ENCODE measurements at places on chromosomes 7 and 10.

DNA sequence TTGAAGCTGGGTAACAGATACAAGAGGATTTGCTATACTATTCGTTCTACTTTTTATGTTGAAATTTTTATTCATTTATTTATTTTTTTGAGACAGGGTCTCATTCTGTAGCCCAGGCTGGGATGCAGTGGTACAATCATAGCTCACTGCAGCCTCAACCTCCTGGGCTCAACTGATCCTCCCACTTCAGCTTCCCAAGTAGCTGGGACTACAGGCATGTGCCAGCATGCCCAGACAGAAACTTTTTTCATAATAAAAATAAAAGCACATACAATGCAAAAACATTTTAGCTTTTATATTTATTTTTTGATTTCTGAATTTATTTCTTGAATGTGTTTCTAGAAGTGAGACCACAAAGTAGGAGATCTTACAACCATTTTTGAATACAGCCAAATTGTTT is 71.2 kb downstream of the FANK1 start:
- DNase-seq: no peak

DNA sequence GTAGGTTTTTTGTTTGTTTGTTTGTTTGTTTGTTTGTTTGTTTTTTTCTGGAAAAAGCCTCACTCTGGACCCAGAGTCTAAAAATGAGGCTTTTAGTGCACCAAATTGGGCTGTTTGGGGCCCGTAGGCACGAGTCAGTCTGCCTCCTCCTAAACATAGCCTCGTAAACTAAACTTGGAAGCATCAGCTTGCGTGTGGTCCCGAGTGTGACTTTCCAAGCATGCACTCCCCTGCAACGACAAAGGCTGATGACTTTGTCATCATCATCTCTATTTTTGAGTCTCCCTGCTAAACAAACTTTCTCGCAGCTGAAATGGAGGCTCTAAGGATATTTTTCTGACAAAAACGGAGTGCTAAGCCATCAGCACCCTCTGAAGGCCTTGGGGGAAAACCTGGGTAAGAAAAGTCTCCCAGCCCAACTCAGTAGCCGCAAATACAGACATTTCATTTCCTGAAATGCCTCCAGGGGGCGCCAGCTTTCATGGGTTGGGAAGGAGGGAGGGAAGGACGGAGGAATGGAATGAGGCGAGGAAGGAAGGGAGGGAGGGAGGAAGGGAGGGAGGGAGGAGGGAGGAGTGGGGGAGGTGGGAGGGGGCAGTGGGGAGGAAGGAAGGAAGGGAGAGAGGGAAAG is 245.9 kb downstream of the KCNMA1 start:
- no peak for DNase-seq

- DNase-seq: no peak
Observed at GRCh38 chr10:126021833-126022500, 125.6 kb downstream of the FANK1 start.

- no peak for DNase-seq
Observed at GRCh38 chr10:122845783-122846332, at the start of gene CUZD1. Gene CUZD1, minus strand, starts transcription at chr10:122845857. Its CDS starts 14 bp downstream, at chr10:122845843.

DNA sequence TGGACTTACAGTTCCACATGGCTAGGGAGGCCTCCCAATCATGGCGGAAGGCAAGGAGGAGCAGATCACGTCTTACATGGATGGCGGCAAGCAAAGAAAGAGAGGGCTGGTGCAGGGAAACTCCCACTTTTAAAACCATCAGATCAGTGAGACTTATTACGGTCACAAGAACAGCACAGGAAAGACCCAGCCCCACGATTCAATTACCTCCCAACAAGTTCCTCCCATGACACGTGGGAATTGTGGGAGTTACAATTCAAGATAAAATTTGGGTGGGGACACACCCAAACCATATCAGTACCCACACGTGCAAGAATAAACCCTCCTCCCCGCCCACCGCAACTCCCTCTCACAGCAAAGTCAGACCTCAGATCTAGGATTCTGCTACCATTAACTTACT is 4.5 kb upstream of the AIFM2 start:
- DNase-seq: no peak

DNA sequence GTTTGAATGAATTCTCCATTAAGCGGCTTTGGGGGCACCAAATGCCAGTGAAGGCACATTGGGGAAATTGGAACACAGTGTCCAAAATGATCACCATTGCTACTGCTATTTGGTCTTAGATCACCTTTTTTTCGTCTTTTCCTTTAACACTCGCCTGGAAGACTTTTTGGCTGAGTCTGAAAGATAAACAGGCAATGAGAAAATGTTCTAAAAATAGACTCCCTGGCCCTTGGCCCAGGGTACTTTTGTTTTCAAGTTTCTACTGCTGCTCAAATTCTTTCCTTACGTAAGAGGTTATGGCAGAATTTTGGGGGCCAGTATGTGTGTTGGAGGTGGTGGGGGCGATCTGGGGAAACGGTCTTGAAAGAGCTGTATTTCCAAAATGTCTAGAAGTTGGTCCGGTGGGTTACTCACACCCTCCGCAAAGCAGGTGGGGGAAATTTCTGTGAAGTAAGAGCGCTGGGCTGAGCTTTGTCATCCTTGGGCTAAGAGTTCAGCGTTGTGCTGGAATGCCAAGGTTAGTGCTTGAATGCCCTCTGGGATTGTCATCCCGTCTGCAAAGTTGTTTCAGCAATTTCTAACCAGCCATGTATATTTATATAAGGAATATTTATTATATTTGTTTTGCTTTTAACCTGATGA is 1.3 kb upstream of the ITPRIP start:
- DNase-seq: no peak

- DNase-seq: peak; percentile 11
Observed at GRCh38 chr7:32062150-32062549, 8.1 kb downstream of the PDE1C start.

GRCh38 chr7:74104702-74105101 is 21.1 kb downstream of the LIMK1 start:
- no peak for DNase-seq

- no peak for DNase-seq
Observed at GRCh38 chr7:157306846-157307838, 29.7 kb upstream of the DNAJB6 start.

DNA sequence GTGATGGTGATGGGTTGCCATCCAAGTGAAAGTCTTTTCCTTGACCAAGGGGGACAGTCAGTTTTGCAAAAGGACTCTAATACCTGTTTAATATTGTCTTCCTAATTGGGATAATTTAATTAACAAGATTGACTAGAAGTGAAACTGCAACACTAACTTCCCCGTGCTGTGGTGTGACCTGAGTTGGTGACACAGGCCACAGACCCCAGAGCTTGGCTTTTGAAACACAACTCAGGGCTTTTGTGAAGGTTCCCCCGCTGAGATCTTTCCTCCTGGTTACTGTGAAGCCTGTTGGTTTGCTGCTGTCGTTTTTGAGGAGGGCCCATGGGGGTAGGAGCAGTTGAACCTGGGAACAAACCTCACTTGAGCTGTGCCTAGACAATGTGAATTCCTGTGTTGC is 6.9 kb downstream of the PPIF start:
- no peak for DNase-seq

DNA sequence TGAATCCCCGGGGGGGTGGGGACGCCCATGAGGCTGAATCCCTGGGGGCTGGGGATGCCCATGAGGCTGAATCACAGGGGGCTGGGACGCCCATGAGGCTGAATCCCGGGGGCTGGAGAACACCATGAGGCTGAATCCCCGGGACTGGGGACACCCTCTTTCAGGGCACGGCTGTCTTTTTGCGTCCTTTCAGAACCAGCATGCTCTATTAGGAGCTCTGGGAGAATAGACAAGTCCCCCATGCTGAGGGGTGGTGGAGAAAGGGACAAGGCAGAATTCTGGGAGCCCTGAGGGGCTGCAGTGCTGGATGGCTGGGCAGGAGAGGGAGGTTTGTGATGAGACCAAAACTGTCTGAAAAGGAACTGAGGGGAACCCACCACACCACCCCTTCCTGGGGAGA is 257.3 kb upstream of the TCERG1L start:
- DNase-seq: no peak

DNA sequence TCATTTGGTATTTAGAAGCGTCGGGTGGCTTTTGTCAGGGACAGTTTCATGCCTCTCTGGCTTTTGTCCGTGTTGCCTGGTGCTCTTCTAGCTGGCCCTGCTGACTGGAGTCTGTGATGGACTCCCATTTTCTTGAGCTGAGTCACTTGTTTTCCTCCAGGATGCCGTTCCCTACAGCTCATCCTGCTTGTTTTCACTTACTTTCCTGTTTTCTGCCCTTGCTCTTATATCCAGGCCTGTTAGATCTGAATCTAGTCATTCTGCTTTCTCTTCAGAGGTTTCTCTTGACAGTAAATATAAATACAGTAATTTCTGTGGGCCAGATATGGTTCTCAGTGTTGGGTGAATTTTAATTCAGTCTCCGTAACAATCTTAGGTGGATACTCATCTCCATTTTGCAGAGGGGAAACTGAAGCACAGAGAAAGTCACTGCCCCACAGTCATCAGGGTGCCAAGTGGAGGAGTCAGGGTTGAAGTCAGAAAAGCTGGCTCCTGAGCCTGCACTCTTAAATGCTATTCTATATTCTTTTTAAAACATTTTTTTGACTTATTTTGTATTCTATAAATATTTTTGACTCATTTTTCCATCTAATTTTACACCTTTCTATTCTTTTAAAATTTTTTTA is 85.4 kb downstream of the CCNY start:
- DNase-seq: no peak

- no peak for DNase-seq
Observed at GRCh38 chr10:3995302-3996210, 210.5 kb upstream of the KLF6 start.

GRCh38 chr7:15816835-15817426 is 130.4 kb upstream of the MEOX2 start:
- DNase-seq: no peak

DNA sequence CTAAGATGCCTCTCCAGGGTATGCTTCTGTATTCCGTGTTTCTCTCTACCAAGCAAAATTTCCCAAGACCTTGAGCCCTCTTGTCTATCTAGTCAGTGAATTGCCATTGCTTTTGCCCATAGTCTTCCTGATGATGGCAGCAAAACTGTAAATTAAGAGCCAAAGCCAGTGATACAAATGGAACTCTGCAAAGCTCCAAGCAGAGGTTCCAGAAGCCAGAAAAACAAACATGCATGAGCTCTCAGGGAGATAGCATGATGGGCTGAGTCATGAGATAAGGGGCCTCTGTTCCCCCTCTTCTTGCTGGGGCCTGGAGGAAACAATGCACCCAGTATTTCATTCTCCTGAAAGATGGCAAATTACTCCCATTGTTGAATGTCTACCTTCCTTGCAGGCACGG is 24.7 kb downstream of the LSMEM1 start:
- DNase-seq: no peak

GRCh38 chr10:33388382-33388781 is 53.9 kb upstream of the NRP1 start:
- no peak for DNase-seq

DNA sequence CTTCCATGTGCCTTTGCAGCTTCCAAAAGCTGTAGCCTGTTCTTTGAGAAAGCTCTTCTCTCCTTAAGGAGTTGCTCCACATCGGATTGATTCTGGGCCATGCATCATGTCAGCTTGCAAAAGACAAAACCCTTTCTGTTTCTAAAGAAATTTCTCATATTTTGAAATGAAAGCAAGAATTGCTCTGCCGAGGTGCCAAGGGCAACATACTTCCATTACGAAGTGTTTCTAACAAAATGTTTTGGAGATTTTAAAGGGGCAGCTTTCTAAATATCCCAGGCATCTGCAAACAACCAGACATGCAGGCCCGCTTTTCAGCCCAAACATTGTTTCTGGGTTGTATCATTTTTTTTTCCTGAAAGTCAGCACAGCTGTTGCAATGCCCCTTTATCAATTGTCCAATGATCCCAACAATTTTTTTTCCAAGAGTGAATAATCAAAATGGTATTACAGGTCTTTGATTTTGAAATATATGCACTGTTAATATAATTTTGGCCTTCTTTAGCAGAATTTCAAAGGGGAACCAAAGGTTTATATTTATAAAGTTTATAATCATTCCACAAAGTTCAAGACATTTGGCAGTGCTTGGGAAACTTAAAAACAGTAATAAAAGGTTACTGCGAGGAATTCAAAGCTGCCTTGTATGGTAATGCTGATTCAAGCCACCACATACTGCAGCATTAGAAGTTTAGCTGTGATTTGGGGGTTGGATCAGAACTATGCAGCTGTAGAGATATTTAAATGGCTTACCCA is 61.0 kb downstream of the TES start:
- no peak for DNase-seq

DNA sequence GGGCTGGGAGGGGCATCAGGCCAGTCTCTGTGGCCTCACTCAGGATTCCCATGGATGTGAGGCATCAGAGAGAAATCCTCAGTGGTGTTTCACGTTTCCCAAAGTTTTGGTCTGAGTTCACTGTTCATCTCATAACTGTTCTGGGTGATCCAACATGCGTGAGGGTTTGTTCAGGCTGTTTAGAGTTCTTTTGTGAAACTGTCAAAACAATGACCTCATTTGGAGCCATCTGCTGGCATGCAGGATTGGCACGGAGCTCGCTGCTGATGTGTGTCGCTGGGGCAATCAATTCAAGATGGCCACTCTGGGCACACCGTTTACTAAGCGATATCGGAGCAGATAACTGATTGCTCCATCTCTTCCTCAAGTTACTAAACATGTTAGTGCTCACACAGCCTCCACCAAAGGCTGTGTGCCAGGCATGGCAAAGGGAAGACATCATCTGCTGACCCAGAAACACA is 365.6 kb downstream of the WDR11 start:
- no peak for DNase-seq

DNA sequence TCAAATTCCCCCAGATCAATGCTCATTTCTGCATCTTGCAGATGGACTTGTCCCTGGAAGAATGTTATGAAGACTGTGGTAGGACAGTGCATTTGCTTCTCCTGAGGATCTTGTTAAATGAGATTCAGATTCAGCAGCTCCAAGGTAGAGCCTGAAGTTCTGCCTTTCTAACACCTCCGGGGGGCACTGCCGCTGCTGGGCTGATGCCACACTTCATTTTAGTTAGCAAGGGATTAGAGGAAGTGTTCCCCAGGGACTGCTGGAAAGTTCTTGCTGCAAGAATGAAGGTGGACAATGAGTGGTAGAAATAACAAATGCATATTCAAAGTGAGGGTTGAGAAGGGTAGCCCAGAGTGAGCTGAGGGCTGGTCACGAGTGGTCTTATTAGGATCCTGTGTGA is 434.3 kb upstream of the AKR1E2 start:
- no peak for DNase-seq

DNA sequence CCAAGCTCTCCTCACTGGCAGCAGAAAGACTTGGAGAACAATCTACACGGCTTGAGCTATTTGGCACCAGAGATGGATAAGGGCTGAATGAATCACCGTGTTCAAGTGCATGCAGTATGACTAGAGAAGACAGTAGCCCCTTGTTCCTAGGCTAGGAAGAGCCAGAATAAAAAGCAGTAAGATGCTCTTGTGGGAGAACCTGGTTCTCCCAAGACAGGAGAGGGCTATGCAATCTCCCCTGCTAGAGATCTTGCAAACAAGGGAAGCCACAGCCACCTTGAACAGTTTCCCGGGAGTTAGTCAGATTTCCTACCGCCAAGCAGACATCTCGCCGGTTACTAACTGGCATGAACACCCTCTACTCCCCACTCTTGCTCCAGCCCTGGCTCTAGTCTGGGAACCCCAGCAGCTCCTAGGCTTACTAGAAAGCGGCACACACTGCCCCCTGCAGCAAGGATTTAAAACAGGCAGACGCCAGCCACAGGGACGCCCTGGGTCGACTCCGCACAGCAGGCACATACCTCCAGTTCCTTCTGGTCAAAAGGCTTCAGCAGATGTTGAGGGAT is 107.3 kb downstream of the SMURF1 start:
- DNase-seq: no peak

- no peak for DNase-seq
Observed at GRCh38 chr7:39186131-39186530, 208.4 kb downstream of the POU6F2 start.

Measured in stimulated activated CD4-positive, alpha-beta T cell treated with anti-CD3 and anti-CD28 coated beads, TNF-alpha, amount 100 ng/mL, for 24 hours (primary cell).